CD4-positive, alpha-beta T cell treated with Interferon alpha-2 for 1 hour (primary cell): ENCODE measurements at places on chromosomes 7 and 10.

DNA sequence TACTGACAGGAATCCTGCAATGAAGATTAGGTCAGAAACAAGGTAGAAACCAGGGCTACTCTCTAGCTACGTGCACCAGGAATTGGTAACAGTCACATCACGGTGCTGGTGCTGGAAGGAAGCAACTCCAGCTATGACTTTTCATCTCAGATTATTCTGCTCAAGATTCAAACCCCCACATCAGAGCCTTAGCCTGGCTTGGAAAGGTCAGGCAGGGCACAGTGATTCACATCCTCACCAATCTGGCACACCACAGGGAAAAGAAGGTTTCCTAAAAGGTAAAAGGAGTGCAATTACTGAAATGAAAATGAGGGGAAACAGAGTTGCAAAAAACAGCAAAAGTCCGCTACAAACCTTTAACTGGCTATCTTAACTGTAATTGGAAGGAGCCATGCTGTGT is 240.2 kb upstream of the NPSR1 start:
- DNase-seq: no peak

DNA sequence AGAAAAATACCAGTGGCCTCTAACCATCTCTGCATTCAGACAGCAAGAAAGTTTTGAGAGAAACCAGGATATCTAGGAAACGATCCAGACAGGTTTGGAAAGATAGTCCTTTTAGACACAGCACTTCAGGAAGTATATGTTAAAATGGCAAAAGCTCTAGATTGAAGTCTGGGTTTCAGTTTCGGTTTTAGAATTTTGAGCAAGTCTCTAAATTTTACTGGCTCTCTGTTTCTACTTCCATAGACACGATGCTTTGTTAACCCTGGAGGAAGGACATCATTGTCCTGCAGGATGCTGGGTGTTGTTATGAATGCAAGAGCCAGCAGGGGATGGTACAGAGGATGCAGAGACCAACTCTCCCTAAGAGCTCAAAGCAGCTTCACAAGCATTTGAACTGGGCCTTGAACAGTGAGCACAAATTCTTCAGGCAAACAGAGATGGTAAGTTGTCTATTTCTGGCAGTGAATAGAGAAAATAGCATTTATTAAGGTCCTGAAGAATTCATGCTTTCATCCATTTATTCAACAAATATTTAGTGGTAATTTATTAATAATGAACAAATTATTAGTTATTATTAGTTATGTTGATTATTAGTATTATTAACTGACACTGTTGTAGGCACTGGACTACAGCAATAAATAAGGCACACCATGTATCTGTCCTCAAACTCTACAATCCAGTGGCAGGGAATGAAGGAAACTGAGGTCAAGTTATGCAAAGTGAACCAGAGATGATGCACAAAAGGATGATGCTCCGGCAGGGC is 152.7 kb upstream of the NRP1 start:
- no peak for DNase-seq

- no peak for DNase-seq
Observed at GRCh38 chr7:23333671-23334246, 34.6 kb downstream of the MALSU1 start.

GRCh38 chr7:51455513-51455912 is 138.9 kb upstream of the COBL start:
- DNase-seq: no peak

GRCh38 chr7:479948-480499 is 39.6 kb downstream of the PDGFA start:
- DNase-seq: no peak

- no peak for DNase-seq
Observed at GRCh38 chr7:128763541-128763940, 12.1 kb downstream of the OPN1SW start.

DNA sequence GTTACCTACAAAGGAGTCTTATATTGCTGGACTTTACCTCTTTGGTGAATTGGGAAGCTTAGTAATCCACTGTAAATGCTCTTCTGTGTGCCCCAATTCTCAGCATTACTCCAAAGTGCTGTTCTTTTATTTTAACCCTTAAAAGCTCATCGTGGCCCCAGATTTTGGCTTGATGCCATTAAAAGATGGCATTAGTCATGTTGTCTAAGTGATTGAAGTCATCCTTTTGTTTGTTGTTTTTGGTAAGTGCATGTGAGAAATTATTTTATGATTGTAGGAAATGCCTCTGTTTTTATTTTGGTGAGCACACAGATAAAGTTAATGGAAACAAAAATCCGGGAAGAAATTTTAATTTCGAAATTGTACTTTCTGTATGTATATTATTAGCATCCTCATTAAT is 82.5 kb upstream of the GATA3 start:
- no peak for DNase-seq

DNA sequence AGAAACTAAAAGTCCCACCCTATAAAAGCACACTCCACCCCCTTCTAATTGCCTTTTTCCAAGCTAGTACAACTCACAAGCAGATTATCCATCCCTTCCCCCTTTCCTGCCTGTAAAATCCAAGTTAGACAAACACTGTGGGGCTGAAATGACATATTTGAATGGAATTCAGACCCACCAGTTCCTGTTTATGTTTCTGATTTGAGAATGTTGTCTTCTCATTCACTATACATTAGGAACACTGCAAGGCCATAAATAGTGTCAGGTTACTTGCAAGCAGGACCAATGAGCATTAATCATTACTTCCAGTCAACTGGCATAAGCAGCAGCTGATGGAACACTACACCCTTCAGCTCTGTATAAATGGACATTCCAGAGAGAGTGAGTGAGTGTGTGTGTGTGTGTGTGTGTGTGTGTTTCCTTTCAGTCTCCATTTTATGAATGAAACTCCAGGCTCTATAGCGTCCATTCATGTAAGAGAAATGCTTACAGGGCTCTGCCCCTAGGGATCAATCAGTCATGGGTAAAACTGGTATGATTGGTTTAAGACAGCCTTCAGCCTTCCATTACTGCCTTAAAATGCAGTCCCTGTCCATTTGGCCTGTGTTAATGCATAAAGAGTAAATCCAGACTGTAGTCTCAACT is 69.3 kb downstream of the ETV1 start:
- DNase-seq: no peak

- no peak for DNase-seq
Observed at GRCh38 chr10:59678884-59679301, 30.8 kb downstream of the SLC16A9 start.
